ENCODE measurements at places on chromosomes 6 and 20.

GRCh38 chr20:41604002-41604401, 14.2 kb downstream of the CHD6 start:
- no peak for DNase-seq

- DNase-seq = no peak
Observed at GRCh38 chr6:25927178-25927577, 3.3 kb downstream of the SLC17A2 start.

DNA sequence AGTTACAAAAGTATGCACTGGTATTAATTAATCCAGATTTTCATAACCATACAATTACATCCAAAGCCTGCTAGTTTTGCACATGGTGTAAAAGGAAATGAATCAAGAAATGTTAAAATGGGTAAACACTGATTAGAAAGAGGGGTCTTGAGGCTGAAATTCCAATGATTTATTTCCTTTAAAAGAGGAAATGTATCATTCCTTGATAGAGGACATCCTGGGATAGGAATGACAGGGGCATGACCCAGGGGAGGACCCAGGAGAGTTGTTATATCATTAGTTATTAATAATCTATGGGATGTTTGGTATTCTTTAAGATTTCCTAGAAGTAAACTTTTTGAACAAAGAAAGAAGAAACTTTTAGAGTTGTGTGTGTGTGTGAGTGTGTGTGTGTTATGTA, 18.2 kb downstream of the AK9 start:
- no peak for DNase-seq

GRCh38 chr6:149086363-149086762, 231.1 kb upstream of the TAB2 start:
- DNase-seq = no peak

- DNase-seq = no peak
Observed at GRCh38 chr20:59958123-59958522, at the start of gene CDH26. Gene CDH26, plus strand, starts transcription at chr20:59958423. Its CDS starts 304 bp downstream, at chr20:59958727.

- DNase-seq = no peak
Observed at GRCh38 chr20:37355252-37356180, 9.6 kb downstream of the SRC start.

- no peak for DNase-seq
Observed at GRCh38 chr20:13105039-13105438, 96.3 kb downstream of the SPTLC3 start.

DNA sequence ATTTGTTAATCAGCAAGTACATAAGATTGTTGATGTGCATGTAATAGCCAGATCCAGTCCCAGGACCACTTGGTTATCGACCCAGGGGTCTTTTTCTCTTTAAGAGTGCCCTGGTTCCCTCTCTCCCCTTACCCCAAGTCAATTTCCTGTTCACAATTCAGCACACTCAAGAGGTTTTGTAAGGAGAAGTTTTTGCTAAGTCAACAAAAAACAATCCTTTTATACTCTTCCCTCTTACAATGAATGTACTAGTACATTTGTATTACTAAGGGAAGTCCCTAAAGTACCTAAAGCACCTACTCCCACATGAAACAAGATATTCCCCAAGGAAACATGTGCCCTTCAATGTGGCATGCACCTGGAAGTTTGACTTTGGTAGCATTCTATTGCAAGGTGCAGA, 1.6 kb upstream of the NT5DC1 start:
- DNase-seq = no peak

GRCh38 chr20:32543570-32544259, 41.4 kb downstream of the NOL4L start:
- no peak for DNase-seq

- DNase-seq = no peak
Observed at GRCh38 chr6:89140347-89141156, 5.3 kb upstream of the PM20D2 start.

DNA sequence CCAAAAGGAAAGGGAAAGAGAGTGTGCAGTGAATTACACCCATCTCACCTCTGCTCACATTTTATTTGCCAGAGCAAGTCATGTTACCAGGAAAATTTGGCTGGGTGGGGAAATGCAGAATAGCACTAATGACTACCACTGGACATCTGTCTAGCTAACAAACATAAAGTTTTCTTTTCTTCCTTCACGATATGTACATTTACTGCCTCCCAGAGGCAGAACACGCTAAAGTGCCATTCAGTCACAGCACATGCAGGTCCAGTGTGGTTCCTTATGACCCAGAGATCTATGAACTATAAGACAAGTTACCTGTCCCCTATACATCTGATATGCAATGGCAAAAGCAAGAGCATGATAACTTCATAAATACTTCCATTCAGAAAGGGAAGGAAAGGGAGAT, 194.1 kb downstream of the OGFRL1 start:
- no peak for DNase-seq

- no peak for DNase-seq
Observed at GRCh38 chr6:27836783-27837624, 75.2 kb downstream of the OR2B2 start.

DNA sequence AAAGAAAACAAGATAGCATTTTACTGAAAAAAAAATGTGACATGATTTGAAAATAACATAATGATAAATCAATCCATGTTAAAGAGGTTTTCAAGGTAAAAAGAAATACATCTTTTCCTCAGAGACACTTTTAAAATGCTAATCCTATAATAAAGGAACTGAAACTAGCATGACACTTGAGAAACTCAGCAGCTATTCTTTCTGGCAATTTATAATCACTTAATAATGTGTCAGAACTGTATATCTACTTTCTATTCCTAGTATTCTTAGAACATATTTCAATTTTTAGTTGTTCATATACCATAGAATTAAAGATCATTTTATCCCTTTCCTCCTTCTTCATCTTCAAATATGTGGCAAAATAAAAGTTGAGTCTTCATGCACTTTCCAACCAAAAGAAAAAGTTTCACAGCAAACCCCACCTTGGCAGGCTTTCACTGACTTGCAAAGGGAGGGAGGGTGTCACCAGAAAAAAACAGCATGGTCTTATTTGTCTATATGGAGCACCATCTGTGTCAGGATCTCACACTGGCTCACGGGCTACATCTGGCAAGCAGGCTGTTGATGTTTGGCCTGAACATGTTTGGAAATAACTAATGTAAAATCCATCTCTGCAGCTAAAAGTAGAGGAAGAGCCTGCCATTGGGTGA, 48.5 kb downstream of the FHL5 start:
- DNase-seq = no peak

DNA sequence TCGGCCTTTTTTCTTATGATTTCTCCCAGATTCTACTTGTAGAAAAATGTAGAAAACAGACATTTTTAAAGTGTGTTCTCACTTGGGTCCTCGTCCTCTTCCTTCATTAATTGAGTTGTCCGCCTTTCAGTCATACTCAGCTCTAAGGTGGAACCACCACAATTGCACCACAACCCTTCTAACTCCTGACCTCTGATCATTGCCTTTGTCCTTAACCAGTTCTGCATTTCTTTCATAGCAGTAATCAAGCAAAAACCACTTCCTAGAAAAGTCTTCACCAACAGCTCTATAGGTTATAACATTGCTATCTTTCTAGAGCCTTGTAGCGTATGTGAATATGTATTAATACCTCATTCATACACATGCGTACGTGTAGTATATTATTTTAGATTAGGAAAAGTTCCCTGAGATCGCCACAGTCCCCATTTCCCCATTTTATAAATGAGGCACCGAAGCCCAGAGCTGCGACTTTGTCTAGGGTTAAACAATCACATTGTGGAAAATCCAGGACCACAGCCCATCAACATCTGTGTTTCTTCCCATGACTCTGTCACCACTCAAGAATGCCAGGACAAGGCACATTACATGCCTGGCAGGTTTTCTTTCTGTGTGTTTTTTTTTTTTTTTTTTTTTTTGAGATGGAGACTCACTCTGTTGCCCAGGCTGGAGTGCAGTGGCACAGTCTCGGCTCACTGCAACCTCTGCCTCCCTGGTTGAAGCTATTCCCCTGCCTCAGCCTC, 175.5 kb downstream of the BTBD3 start:
- DNase-seq = no peak

DNA sequence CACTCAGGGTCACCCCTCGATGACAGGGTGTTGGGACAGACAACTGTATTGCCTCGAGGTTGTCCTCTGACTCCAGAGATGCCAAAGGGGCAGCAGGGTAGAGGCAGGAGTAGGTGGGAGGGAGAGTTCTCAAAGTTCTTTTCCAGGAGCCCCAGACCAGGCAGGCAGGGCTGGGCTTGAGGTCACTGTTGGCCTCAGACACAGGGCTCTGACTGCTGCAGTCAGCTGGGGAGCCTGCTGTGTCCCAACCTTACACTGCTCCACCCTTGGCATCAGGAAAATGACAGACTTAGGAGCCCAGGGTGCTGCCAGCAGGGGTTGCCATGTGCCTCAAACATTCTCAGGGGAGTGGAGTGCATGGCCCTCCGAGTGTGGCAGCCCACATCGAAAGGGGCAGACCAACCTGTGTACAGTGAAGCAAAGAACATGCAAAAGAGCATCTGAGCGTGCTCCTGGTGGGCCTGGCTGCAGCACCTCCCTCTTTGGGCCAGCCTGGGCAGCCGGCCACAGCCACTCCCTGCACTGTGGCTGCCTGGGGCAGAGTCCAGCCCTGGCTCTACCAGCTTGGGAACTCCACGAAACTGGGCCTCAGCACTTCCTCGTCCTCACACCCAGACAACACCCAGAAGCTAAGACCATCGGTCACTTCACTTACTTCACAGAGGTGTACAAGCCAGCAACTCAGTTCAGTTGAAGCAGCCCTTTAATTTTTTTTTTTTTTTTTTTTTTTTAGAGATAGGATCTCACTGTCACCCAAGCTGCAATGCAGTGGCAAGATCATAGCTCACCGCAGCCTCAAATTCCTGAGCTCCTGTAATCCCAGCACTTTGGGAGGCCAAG, 24.0 kb downstream of the C6orf132 start:
- DNase-seq = no peak

DNA sequence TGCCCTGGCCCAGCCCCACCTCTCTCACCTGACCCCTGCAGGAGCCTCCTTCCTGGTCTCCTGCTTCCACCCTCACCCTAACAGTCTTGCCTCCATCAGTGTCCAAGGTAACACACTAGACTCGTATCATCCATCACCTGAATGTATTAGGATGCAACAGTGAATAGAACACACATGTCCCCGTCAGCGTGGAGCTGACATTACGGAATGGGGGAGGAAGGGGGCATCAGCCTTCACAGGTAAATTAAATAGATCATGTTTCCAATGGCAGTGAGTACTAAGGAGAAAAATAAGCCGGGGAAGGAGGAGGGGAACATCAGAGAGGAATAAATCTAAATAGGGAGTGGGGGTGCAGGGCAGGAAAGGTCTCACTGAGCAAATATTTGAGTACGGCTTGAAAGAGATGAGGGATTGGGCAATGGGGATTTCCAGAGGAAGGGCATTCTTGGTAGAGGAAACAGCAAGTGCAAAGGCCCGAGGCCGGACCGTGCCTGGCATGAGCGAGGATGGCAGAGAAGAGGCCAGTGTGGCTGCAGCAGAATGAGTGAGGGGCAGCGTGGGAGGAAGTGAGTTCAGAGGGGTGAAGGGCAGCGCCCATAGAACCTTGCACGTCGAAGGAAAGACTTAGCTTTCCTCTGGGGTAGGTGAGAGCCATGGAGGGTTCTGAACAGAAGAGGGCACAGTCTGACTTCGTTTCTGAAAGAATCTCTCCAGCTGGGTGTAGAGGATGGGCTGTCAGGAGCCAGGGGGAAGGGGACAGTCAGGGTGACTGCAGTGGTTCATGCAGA, 110.1 kb upstream of the PTPN1 start:
- DNase-seq = no peak

GRCh38 chr20:63009045-63009961, 2.5 kb upstream of the BHLHE23 start:
- DNase-seq = peak; percentile 58

- DNase-seq = no peak
Observed at GRCh38 chr6:14775528-14775927, 470.3 kb upstream of the JARID2 start.

GRCh38 chr6:169246445-169246844, 7.2 kb downstream of the THBS2 start:
- no peak for DNase-seq

DNA sequence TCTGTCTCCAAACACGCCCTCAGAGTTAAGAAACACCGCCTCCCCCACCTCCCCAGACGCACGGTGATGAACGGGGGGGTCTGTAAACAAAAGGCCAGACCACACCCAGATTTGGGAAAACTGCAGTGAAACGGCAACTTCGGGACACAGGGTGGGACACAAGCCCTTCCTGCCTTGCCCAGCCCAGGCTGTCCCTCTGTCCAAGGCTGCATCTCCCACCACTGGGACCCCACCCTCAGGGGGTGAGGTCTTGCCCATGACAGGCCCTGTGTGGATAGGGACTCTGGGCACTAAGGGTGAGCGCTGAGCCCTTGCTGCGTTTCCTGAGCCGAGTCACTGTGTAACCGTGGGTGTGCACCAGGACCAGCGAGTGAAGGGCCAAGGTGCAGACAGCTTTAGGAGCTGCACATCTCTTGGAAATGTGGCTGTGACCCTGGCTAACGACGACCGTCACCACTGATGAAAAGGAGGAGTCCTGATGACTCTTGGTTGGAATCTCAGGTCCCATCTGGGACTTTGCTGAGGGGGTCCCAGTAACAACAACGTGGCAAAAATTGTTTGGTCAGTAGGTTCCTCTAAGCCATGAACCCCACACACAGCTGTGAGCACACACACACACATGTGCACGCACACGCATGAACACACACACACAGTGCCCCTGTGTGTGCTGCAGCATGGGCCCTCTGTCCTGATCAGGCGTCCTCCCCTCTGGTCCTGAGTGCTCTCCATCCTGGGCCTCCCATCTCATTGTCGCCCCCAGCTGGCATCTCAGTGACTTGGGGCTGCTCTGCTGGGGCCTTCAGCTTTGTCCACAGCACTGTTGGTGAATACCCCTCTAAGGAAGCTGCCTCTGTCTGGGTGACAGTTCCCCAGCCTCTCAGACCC, 100.6 kb downstream of the RAMACL start:
- DNase-seq = no peak

DNA sequence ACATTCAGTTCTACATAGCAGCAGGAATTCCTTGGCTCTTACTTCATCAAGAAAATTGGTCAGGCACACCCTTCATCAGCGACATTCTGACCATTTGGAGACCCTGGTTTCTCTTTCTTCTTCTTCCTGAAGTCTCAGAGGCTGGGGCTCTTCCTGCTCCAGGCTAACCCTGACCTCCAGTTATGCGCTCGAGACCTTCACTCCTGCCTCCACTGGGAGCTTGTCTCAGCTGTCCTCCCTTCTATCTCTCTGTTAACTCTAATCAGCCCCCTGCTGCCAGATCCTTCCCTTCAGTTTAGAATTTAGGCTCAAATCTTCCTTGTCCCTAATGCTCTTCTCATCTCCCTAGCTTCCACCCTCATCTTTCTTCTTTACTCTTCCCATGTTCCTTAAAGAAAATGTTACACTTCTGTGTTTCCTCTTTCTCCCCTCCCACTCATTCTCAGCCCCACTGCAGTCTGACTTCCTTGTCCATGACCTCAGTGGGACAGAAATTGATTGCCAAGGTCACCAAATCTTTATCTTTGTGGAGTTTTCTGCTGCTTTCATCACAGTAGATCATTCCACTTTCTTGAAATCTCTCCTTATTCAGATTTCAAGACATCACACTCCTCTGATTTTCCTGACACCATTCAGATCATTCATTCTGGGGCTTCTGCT, 8.4 kb upstream of the HLA-DOA start:
- no peak for DNase-seq

DNA sequence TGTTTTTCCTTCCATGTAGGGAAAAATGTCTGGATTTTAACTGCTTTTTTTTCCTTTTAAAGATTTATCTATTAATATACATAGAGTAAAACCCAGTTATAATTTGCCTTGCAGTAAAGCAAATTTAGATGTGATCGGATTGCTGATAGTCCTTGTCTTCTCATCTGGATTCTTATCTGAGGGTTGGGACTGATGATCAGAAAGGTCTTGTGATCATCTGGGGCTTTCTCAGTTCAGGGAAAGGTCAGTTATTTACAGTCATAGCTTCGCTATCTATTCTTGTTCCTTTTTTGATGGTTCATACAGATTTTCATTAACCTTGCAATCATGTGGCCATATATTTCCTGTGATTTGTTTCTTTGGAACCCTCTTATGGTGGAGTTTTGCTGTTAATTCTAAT, 63.8 kb upstream of the CLDN20 start:
- no peak for DNase-seq
